Vagina (tissue), 2 donors: ENCODE measurements at places on chromosomes 5 and 9. TPM values are rescaled to one million over a fixed set of nuclear protein-coding genes. Genes with fewer than 3 reads are reported as not detected.
A peak's percentile ranks its signal among the peaks of the same experiment; 100 is the strongest.

DNA sequence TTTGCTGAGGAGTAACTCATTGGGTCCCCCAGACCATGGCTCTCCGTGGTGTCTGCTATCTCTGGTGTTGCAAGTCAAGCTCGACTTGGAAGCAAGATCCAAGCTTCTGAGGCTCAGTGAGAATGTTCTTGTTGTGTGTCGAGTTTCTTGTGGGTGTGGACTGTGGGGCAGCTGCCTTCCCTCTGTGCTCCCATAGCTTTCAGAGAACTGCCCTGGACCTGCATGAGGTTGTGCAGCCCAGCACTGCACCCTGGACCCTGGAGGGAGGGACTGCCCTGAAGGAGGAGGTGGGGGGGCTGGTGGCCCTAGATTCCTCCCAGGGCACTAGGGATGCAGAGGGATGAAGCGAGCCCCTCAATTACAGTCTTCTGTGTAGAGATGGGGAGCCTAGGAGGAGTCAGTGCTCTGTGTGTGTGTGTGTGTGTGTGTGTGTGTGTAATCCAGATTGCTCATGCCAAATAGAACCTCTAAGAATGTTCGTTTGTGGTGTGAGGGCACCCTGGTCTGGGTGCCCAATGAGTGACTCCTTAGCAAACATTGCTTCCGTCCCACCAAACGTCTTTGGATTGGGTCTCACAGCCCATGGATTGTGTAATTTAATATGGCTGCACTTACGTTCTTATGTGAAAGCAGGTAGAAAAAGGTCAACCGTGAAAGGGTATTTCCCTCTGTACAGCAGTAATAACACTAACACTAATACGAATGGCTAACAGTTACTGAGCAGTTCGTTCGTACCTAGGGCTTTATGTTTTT lies 143.3 kb upstream of the LMX1B start:
- DNase-seq = no peak

ADAMTS19 gene
- total RNA-seq = 1.7 TPM

DNA sequence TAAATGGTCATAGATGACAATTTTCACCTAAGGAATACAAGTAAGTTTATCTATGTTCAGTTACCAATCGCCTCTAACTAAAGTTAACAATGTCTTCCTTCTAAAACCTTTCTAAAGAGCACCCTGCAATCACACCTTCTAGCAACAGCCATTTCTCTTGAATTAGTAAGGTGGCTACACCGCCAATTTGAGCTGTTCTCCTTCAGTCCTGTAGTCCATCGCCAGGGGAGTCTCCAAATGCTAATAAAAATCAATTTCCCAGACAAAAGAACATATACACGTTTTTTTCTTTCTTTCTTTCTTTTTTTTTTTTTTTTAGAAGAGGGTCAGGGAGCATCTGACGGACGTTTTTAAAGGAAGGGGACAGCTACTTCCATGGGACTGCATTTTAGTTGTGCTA lies 729 bp upstream of the RORB start:
- no peak for DNase-seq

DNA sequence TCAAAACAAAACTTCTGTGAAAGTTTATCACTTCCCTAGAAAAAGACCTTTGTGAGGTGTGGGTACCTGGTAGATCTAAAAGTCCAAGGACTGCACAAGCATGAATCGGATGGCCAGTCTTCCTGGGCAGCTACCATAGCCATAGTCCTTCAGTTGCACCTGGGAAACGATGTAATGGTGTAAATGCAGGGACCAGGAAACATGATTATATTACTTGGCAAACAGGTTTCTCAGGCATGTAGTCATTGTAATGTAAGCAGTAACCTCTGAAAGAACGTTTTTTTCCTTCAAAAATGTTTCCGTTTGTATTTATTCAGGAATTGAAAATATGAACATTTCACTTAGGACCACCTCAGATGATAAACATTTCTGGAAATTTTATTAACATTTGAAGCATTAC lies 433.4 kb downstream of the DTWD2 start:
- no peak for DNase-seq

GPR151 gene
- total RNA-seq = not detected

NDST1 gene
- total RNA-seq = 73.9 TPM

GRCh38 chr5:119212676-119213075 lies 141.8 kb downstream of the DMXL1 start:
- no peak for DNase-seq

GRCh38 chr5:168796000-168796399 lies 216.8 kb upstream of the PANK3 start:
- no peak for DNase-seq

- DNase-seq = no peak
These were observed 36.9 kb upstream of the CXCL14 start for GRCh38 chr5:135615581-135616260.

GPR150 gene
- total RNA-seq = 1.7 TPM

AQP7 gene
- 6.4 TPM for total RNA-seq

DNA sequence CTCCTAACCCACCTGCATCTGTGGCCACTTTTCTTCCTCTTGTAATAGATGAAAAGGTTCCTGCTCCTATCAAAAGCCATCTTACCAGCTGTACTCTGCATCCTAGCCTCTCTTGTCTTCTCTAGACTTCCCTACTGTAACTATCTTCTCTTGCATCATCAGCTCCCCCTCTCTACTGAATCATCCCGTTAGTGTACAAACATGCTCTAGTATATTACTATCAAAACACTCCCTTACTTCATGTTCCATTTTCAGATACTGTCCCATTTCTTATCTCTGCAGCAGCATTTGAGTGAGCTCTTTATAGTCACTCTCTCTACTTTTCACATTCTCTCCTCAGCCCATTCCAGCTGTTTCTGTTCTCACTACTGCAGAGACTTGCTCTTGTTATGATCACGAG lies 2.8 kb downstream of the SRA1 start:
- no peak for DNase-seq

DNA sequence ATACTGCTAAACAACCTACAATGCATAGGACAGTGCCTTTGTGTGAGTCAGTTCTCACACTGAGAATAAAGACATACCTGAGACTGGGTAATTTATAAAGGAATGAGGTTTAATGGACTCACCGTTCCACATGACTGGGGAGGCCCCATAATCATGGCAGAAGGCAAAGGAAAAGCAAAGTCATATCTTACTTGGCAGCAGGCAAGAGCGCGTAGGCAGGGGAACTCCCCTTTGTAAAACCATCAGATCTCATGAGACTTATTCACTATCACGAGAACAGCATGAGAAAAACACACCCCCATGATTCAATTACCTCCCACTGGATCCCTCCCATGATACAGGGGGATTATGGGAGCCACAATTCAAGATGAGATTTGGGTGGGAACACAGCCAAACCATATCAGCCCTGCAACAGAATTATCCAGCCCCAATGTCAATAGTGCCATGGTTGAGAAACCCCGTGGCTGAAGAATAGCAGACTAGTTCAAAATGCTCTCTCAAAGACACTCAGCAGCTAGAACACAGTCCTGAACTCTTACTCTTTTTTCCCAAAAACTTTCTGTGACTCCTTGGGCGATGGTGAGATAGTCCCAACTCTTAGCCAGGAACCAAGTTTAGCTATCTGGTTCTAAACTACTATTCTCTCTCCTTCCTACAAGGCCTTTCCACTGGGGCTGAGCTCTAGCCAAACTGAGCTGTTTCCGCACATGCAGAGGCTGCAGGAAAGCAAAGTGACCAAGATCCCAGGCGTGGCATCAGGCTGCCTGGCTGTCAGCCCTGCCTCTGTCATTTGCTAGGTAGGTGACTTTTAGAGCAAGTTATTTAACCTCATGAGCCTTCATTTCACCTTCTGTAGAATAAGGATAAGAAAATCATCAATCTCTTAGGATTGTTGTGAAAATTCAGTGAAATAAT lies 21.7 kb downstream of the FAT2 start:
- DNase-seq = no peak

- no peak for DNase-seq
These were observed 415.9 kb downstream of the ARHGEF28 start for GRCh38 chr5:74041913-74042312.

- no peak for DNase-seq
These were observed 66.5 kb upstream of the RICTOR start for GRCh38 chr5:39140558-39141168.

- no peak for DNase-seq
These were observed 155.4 kb upstream of the MAP3K1 start for GRCh38 chr5:56659971-56660370.

- DNase-seq = no peak
These were observed 106.8 kb upstream of the SARDH start for GRCh38 chr9:133844881-133845410.

DNA sequence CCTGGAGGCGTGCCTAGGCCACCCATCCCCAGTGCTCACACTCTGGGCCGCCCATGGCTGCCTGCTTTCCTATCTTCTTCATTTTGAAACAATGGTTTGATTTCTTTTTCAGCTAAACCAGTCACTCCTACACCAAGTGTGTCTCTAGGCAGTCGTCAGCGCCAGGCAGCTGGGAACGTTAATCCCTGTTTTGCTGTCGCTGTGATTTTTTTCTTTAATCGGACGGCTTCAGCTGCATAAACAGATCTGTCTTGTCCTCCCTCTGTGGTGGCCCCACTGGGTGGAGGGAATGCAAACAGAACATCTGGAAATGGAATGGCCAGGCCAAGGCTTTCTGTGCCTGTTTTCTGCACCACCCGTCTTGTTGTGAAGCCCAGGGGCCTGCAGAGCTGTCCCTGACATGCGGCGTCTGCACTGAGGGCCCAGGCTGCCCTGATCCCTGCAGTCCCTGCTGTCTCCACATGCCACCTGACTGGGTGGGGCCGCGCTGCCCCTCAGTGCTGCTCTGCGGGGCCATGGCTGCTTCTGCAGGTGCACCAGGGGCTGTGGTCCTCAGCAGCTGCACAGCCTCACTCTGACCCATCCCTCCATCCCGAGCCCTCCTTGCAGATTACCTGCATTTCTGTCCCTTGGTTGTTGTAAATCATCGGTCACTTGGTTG lies 51.5 kb downstream of the WNK2 start:
- DNase-seq = no peak

GRCh38 chr5:1004461-1005248 lies 3.9 kb upstream of the NKD2 start:
- no peak for DNase-seq

GRCh38 chr5:171682801-171683200 lies 102.8 kb upstream of the SMIM23 start:
- DNase-seq = no peak

CDO1 gene
- 16.0 TPM for total RNA-seq

DNA sequence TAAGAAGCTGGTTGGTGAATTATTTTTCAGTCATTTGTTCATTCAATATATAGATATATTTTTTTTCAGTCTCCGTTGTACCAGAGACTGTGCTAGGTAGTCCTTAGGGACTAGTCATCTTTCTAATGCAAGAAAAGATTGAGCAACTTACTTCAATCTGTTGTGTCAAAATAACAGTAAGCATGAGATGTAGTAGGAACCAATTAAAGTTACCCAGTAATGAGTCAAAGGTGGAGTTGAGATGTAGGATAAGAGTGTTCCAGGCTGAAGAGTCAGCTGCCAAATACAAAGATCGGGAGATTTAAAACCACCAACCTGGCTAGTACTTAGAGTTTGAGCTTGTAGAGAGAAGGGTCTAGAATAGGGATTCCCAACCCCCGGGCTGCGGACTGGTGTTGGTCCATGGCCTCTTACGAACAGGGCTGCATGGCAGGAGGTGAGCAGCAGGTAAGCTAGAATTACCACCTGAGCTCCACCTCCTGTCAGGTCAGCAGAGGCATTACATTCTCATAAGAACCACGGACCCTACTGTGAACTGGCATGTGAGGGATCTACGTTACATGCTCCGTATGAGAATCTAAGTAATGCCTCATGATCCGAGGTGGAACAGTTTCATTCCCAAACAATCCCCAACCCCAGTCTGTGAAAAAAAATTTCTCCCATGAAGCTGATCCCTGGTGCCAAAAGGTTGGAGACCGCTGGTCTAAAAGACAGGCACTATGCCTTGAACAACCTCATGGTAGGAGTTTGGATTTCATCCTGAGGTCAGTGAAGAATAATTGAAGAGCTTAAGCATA lies 1241.5 kb upstream of the WWC1 start:
- DNase-seq = no peak

NAIF1 gene
- 13.3 TPM for total RNA-seq

FGD3 gene
- 19.9 TPM for total RNA-seq

GRCh38 chr9:109440117-109440515 lies 58.0 kb downstream of the PTPN3 start:
- DNase-seq = no peak

DNA sequence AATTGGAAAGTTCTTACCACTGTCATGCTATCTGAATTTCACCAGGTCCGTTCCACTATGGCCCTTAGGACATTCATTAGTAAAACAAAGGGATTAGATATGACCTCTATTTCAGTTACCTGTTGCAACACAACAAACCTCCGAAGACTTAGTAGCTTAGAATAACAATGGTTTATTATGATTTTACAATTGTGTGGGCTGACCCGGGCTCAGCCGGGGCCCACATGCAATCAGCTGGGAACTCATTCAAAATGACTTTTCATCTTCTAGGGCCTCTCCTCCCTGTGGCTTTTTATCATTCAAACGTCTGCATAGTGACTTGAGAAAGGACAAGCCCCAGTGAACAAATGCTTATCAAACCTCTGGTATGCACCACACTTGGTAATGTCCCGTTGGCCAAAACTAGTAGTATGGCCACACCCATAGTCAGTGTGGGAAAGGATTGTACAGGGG lies 2.3 kb upstream of the FBXW11 start:
- DNase-seq = no peak

GRCh38 chr5:135243556-135244285 lies 155.3 kb downstream of the MACROH2A1 start:
- DNase-seq = peak; percentile 89

GRCh38 chr9:112377684-112378327 lies 2.1 kb upstream of the HSDL2 start:
- no peak for DNase-seq
